ENCODE measurements at places on chromosomes 16 and 17. TPM values are rescaled to one million over a fixed set of nuclear protein-coding genes. Genes with fewer than 3 reads are reported as not detected.

- no peak for DNase-seq
Observed at GRCh38 chr16:23857256-23857880, 21.6 kb downstream of the PRKCB start.

- DNase-seq = no peak
Observed at GRCh38 chr16:55539488-55539887, 27.0 kb upstream of the CAPNS2 start.

- no peak for DNase-seq
Observed at GRCh38 chr17:58334256-58334655, 5.7 kb upstream of the TSPOAP1 start.

Gene ADORA2B
- total RNA-seq = 20.8 TPM

GRCh38 chr17:73290399-73291259, 21.2 kb downstream of the CDC42EP4 start:
- peak; percentile 30 for DNase-seq

Gene ITGAD
- total RNA-seq = not detected

GRCh38 chr16:86610779-86611524, 32.6 kb downstream of the FOXL1 start:
- no peak for DNase-seq

GRCh38 chr17:6356562-6356961, 78.4 kb downstream of the AIPL1 start:
- DNase-seq = no peak

- DNase-seq = no peak
Observed at GRCh38 chr16:51434567-51435198, 283.6 kb upstream of the SALL1 start.

- DNase-seq = no peak
Observed at GRCh38 chr16:61590577-61590976, 445.7 kb downstream of the CDH8 start.

DNA sequence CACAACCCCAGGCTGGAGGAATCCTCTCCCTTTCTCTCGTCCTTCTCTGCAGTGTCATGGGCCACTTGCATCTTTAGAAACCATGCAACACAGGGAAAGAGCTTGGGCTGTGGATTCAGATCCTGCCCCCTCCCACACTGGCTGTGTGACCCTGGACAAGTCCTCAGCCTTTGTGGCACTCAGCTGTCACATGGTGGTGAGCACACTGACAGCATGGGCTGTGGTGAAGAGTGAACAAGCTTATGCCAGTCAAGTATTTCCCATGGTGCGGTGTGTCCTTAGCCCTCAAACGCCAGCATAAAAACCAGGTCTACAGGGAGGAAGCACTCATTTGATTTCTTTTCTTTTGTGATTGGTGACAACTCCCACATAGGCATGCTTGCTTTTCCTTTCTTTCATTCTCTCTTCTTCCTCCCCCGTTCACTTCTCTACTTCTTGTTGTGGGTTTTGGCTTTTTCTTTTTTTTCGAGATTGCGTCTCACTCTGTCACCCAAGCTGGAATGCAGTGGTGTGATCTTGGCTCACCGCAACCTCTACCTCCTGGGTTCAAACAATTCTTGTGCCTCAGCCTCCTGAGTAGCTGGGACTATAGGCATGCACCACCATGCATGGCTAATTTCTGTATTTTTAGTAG, 314.2 kb downstream of the CPPED1 start:
- DNase-seq = no peak

- no peak for DNase-seq
Observed at GRCh38 chr16:13426269-13426668, 493.7 kb upstream of the ERCC4 start.
